ENCODE measurements at places on chromosomes 2 and 18. TPM values are rescaled to one million over a fixed set of nuclear protein-coding genes. Genes with fewer than 3 reads are reported as not detected.

The SIGLEC15 gene
- not detected for total RNA-seq

The GKN2 gene
- not detected for total RNA-seq

The HS6ST1 gene
- 17.4 TPM for total RNA-seq

The CACNB4 gene
- 2.5 TPM for total RNA-seq

The ANKRD53 gene
- 0.66 TPM for total RNA-seq

The CRYBA2 gene
- total RNA-seq = not detected

The AQP4 gene
- total RNA-seq = 0.84 TPM

The INPP5D gene
- total RNA-seq = 12.5 TPM

The LRRTM1 gene
- total RNA-seq = 2.3 TPM

The RFTN2 gene
- total RNA-seq = 5.8 TPM

The IL1RL1 gene
- total RNA-seq = 6.1 TPM

The DCDC2C gene
- not detected for total RNA-seq

The ABCG8 gene
- not detected for total RNA-seq

The MYO1B gene
- total RNA-seq = 15.0 TPM

The CDH2 gene
- 10.9 TPM for total RNA-seq

The ASB1 gene
- 40.8 TPM for total RNA-seq

The SERPINB5 gene
- not detected for total RNA-seq

The UGT1A7 gene
- total RNA-seq = not detected

The TACR1 gene
- total RNA-seq = 3.0 TPM

The PTPN2 gene
- 14.3 TPM for total RNA-seq

The ARL5A gene
- total RNA-seq = 82.2 TPM

The SPHKAP gene
- 0.40 TPM for total RNA-seq

The HAT1 gene
- total RNA-seq = 39.4 TPM

The BCL11A gene
- 11.3 TPM for total RNA-seq

The ATIC gene
- 50.8 TPM for total RNA-seq

The DNAH7 gene
- 0.83 TPM for total RNA-seq

The NCKAP5 gene
- total RNA-seq = 1.8 TPM

The ADCY3 gene
- total RNA-seq = 66.9 TPM

The TEX44 gene
- not detected for total RNA-seq

The CCDC85A gene
- total RNA-seq = 5.8 TPM

The TUBA4B gene
- total RNA-seq = not detected

The SAG gene
- not detected for total RNA-seq

The TWIST2 gene
- total RNA-seq = 51.6 TPM

The DTNA gene
- total RNA-seq = 284 TPM

The SERPINB3 gene
- total RNA-seq = not detected

The STEAP3 gene
- total RNA-seq = 5.9 TPM

The IL36G gene
- total RNA-seq = not detected

The DOK6 gene
- 2.4 TPM for total RNA-seq

The HOXD13 gene
- total RNA-seq = not detected

All from esophagus muscularis mucosa (tissue), 4 donors.